ENCODE measurements at places on chromosomes 3 and 15.

- no peak for DNase-seq
These were observed 335.8 kb upstream of the GOLIM4 start for GRCh38 chr3:168431491-168431890.

DNA sequence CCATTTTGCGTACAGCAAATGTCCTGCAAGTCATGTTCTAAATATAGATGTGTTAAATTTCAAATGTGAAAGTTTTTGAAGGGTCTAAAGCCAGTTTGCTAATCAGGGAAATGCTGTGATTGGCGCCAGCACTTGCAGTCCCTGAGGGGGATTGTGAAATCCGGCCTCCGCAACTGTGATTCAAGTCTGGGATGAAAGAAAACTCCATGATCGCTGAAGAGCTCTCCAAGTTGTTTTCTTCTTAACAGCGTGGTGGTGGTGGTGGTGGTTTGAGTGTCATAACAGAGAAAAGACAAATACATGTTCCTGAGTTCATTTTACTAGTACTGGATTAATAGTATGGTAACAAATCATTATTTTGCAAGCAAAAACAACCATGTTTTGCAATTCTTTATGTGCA lies 51.8 kb downstream of the MITF start:
- DNase-seq: peak; percentile 71

DNA sequence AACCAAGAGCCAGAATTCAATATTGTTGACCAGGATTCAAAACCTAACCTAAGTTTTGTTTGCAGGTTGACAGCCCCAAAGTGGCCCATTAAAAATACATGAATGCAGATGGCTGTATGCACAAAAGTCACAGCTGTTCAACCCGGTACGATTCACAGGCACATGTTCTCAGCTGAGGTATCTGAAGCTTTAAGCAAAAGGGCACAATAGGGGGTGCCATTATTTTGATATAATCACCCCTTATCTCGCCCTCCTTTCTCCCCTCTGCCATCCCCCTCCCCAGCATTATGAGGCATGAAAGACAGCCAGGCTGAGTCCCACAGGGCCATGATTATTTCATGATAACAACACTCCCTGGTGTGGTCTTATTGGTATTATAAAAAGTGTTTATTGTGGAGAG lies 264.9 kb downstream of the EBLN2 start:
- no peak for DNase-seq

DNA sequence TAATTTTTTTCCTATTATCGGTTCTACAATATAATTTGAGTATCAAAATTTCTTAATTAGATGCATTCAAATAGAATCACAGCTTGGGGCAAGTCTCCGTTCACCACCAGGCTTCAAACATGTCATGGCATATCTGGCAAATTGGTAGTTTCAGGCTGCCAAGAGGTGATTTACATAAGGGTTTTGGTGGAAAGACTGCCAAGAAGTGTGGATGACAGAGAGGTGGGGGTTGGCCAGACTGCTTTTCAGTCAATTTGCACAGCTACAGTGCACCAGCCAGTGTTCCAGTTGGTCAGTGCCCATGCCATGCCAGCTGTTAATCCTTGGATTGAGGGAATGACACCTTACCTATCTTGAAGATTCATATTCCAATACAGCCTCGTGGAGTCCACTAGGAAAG lies 8.4 kb upstream of the GSK3B start:
- DNase-seq: no peak

- DNase-seq: no peak
These were observed 194.4 kb upstream of the GBE1 start for GRCh38 chr3:81955878-81956277.

- peak; percentile 18 for DNase-seq
These were observed 178.4 kb upstream of the SUCLG2 start for GRCh38 chr3:67832817-67833216.

DNA sequence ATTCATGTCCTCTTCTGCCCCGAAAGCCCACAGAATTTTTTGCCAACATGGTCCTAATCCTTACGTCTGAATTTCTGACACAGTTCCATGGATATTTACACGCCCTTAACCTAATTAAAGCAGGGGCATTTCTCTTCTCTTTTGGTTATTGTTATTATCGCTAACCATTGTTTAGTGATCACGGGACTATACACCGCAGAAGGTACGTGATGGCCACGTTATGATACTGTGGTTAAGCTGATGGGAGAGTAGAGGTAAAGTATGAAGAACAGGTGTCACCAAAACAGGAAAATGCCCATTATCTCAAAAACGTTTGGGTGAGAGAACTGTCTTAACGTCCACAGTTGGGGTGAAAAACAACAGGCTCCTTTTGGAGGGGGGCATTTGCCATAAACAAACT lies 26.4 kb downstream of the CCR4 start:
- no peak for DNase-seq

DNA sequence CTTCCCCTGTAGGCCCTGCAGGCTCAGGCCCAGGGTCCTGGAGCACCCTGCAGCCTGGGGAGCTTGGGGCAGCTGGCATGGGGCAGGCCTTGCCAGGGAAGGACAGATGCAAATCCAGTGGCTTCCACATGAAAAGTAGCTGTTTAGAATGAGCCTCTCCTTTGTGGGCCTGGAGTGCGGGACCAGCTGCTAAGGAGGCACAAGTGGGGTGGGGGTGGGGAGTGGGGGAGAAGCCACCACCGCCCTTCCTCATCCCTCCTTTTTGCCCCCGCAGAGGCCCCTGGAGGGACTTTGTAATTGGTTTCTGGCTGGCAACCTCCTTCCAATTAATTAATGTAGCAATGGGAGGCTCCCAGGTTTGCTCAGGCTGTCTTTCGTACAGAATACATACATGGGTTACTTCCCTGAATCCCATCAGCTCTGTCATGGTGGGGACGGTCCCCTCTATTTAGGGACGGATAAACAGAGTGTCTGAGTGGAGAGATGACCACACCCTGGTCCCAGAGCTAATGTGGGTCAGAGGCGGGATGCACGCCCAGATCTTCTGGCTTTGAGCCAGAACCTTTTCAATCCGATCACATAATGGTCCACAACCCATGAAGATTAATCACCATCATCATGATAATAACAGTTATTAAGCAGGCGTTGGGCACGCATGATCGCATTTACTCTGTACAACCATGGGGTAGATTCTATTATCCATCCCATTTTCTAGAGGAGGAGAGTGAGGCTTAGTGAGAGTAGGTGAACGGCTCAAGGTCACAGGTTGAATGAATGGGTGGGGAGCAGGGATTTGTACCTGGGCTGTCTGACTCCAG lies 6.2 kb downstream of the CORO2B start:
- no peak for DNase-seq

DNA sequence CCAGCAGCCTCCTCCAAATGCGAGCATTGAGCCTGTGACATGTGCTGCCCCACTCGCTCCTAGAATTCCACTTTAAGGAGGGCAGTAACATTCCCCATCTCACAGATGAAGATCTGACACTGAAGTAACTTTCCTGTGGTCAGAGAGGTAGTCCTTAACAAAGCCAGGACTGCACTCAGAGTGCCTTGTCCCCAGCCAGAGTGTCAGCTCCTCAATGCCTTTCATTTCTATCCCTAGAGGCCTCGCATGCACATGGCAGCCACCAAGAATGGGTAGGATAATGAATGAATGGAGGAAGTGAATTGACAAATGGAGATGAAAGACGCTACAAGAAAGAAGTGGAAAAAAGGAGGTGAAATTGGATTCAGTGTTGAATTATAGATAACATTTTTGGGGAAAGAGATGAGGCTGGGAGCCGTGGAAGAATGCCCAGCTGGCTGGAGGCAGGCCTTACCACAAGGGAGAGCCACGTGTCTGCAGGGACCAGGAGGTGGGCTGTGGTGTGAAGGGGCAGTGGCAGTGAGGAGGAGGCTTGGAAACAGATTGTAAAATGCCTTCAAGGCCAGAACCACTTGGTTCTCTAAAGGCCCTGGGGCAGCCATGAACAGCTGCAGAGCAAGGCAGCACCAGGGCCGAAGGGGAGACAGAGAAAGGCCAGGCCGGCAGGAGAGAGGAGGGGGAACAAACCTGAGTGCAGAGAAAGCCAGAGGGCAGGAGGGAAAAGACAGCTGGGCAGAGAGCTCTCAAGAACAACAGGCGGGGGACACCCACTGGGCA lies 10.4 kb downstream of the CFAP92 start:
- DNase-seq: no peak

DNA sequence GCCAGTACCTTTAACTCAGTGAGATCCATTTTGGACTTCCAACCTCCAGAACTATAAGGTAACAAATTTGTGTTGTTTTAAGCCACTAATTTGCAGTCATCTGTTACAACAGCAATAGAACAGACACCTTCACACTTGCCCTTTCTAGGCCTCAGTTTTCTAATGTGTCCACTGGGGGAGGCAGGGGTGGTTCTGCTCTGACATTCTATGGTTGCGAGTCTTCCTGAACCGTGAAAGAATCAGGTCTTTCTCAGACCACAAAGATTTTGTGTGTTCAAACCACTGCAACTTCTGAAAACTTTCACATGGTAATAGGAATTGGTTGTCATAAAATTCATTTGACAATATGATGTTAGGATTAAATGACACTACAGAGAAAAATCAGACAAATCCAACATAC lies 26.8 kb upstream of the CSTA start:
- no peak for DNase-seq
